ENCODE measurements at places on chromosomes 13 and 19.

DNA sequence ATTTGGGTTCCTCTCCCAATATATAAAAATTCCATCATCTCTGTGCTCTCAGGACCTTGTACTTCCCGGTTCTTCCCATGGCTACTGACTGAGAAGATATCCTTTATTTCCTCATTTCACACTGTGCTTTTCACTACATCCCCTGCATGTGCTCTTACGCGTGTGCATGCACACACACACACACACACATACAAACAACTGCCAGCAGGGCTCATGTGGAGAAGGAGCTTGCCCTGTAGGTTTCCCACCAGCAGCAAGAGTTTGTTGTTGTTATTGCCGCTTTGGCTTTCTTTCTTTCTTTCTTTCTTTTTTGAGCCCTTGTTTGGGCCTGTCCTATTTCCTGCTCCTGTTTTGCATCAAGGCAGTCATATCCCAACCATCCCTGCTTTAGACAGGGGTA is 43.6 kb downstream of the TEX26 start:
- H3K4me3 ChIP-seq: no peak overlapping the region
- no peaks in the 10 kb centered on the region for H3K4me1 ChIP-seq
- H3K27ac ChIP-seq: no peak overlapping the region
- H3K36me3 ChIP-seq: no peaks in the 10 kb centered on the region
- DNase-seq: no peak

DNA sequence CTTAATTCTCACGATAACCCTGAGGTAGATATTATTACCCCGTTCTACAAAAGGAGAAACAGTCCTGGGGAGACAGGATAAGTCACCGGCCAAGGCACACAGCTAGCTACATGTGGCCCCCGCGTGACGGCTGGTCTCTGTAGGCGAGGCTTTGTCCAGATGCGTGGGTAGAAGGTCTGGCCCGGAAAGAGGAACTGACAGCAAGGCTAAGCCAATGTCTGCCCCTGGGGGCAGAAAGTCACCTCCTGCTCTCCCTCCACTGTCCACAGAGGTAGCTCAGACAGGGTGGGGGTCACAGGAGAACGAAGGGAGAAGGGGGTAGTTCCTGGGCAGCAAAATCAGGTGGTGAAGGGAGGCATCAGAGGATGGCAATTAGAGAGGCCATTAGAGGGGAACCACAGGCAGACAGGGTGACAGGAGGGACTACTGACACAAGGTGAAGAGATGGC is 1.8 kb downstream of the APOC4 start:
- no peak overlapping the region for H3K27ac ChIP-seq
- no peaks in the 10 kb centered on the region for H3K27me3 ChIP-seq
- DNase-seq: peak; percentile 47
- H3K36me3 ChIP-seq: no peaks in the 10 kb centered on the region

DNA sequence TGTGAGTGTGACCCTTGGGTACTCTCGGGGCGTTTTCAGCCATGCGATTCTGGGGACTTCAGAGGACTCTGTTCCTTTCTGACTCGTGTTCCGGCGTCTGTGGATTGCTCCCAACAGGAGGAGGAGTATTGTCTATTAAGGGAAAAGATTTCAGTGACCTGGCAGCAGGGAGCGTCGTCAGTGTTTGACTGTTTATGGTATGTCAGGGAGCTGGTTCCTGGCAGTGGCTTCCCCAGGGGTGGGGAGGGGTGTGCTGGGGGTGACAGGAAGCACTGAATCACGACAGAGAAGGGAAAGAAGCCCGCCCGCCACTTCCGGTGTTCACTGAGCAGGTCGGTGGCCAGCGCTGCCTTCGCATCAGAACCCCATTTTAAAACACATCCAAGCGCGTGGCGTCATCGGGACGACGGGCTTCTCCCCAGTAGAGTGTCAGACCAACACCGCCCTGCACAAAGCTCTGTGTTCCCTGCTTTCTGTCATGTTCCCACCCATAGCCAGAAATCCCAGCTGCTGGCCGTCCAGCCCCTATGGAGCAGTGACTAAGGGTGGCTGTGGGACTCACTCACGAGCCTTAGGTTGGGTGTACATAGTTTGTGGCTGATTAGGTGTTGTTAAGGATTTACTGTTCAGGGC is 33.8 kb downstream of the COL4A2 start:
- DNase-seq: peak; percentile 79

DNA sequence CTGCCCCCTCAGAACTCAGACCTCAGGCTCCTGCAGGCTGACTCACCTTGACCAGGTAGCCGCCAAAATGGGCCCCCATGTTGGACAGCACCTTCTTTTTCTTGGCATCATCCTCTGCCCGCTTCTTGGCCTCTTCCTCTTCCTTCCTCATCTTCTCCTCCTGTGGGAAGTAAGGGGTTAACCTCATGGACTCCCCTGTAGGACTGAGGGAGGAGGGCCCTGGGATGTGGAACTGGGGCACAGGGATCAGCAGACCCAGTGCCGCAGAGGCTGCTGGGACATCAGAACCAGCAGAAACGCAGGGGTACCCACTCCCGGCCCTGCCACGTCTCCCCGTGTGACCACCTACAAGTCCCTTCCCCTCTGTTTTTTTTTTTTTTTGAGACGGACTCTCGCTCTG is 11.1 kb downstream of the TNNT1 start:
- DNase-seq: no peak
- no peak overlapping the region for H3K27ac ChIP-seq
- H3K36me3 ChIP-seq: no peaks in the 10 kb centered on the region
- H3K27me3 ChIP-seq: peaks cover 63% of the 10 kb centered on the region
- H3K4me1 ChIP-seq: no peaks in the 10 kb centered on the region
- no peak overlapping the region for H3K4me3 ChIP-seq

DNA sequence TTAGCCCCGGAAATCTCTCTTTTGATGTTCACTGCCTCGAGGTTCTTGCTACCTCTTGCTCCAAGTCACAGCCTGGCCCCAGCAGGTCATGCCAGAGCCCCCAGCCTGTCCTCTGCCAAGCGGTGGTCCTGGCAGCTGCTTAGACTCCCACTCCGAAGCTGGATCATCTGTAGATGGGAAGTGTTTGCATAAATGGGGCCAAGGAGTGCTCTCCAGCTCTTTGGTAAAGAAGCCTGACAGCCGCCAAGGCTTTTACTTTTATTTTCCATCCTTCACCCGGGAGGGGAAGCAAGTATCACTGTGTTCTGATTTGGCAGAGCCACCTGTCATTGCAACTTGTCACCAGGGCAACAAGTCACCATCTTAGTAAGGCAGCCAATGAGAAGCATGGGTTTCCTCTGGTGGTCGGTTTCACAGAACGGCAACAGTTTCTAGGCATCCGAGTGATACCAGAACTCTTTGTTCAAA is 10.6 kb upstream of the RETN start:
- H3K27ac ChIP-seq: no peak overlapping the region
- H3K36me3 ChIP-seq: no peaks in the 10 kb centered on the region
- no peak overlapping the region for H3K4me3 ChIP-seq

- H3K27ac ChIP-seq: no peak overlapping the region
- no peak overlapping the region for H3K4me3 ChIP-seq
- no peaks in the 10 kb centered on the region for H3K36me3 ChIP-seq
Observed at GRCh38 chr13:74040200-74040599, 94.0 kb downstream of the KLF12 start.

GRCh38 chr13:103878891-103879605 is 812.8 kb upstream of the SLC10A2 start:
- no peak overlapping the region for H3K4me3 ChIP-seq
- H3K4me1 ChIP-seq: no peaks in the 10 kb centered on the region
- H3K27me3 ChIP-seq: no peaks in the 10 kb centered on the region
- DNase-seq: no peak

GRCh38 chr13:23983671-23984070 is 86.4 kb upstream of the C1QTNF9B start:
- H3K4me3 ChIP-seq: no peak overlapping the region
- no peaks in the 10 kb centered on the region for H3K27me3 ChIP-seq
- no peak for DNase-seq

- no peaks in the 10 kb centered on the region for H3K36me3 ChIP-seq
- H3K27me3 ChIP-seq: peaks cover 13% of the 10 kb centered on the region
- H3K27ac ChIP-seq: no peak overlapping the region
- no peak overlapping the region for H3K4me3 ChIP-seq
Observed at GRCh38 chr13:26867451-26868091, 107.0 kb upstream of the GPR12 start.

DNA sequence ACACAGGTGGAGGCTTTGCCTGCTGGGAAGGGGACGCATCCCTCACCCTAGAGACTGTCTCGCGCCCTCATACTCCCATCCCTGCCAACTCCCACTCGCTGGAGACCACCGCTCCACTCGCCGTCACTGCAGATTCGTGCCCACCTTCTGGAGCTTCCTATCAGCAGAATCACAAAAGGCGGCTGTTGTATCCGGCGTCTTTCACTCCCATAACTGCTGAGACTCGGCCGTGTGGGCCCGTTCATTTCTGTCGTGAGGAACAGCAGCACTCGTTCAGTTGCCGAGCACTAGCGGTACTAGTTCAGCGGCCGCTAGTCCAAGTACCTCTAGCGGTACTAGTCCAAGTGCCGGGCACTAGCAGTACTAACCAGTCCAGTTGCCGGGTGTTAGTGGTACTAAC is 124.6 kb upstream of the MCF2L start:
- no peaks in the 10 kb centered on the region for H3K27me3 ChIP-seq
- no peak overlapping the region for H3K27ac ChIP-seq
- peaks cover 7% of the 10 kb centered on the region for H3K4me1 ChIP-seq
- no peak for DNase-seq
- no peak overlapping the region for H3K4me3 ChIP-seq

DNA sequence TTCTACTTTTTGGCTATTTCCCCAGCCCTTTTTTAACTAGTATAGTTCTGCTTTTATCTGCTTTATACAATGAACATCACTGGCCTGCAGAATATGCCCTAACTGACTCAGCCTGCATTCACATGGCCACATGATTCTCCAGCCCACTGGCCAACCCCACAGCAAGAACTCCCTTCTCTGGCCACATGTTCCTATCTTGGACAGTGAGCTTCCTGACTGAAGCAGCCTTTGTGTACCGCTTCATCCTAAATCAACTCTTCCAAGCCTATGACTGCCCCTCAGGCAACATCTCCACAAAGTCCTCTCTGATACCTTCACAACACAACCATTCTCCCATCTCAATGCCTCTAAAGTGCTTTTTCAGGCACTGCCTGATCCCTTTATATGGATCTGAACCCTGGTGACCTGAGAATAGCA is 214.1 kb downstream of the COL4A1 start:
- no peaks in the 10 kb centered on the region for H3K36me3 ChIP-seq
- H3K4me1 ChIP-seq: peaks cover 3% of the 10 kb centered on the region
- no peak overlapping the region for H3K27ac ChIP-seq
- no peak overlapping the region for H3K4me3 ChIP-seq

GRCh38 chr13:113162783-113163685 is 4.6 kb downstream of the PROZ start:
- no peaks in the 10 kb centered on the region for H3K4me1 ChIP-seq
- peaks cover 32% of the 10 kb centered on the region for H3K27me3 ChIP-seq
- no peak for DNase-seq
- H3K4me3 ChIP-seq: no peak overlapping the region

- no peak overlapping the region for H3K4me3 ChIP-seq
- no peak overlapping the region for H3K27ac ChIP-seq
- no peak for DNase-seq
- H3K27me3 ChIP-seq: no peaks in the 10 kb centered on the region
Observed at GRCh38 chr13:98310485-98311199, 133.6 kb upstream of the RNF113B start.

DNA sequence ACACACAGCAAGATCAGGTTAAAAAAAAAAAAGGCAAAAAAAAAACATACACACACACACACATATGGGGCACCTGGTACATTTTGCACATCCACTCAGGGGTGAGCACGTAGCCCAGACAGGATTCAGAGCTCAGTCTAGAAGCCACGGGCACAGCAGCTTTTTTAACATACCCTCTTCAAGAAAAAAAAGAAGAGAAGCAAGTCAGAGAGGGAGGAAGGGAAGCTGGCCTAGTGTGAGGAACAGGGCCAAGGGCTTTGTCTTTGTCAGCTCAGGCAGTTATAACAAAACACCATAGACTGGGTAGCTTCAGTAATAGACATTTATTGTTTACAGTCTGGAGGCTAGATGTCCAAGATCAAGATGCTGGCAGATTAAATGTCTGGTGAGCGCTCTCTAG is 2.3 kb upstream of the TPM4 start:
- no peak for DNase-seq
- peaks cover 14% of the 10 kb centered on the region for H3K36me3 ChIP-seq
- no peak overlapping the region for H3K4me3 ChIP-seq
- H3K27ac ChIP-seq: peak overlapping the region; percentile 12
- peaks cover 46% of the 10 kb centered on the region for H3K4me1 ChIP-seq

- H3K4me3 ChIP-seq: peak overlapping the region; percentile 55
- peaks cover 21% of the 10 kb centered on the region for H3K4me1 ChIP-seq
- peak overlapping the region; percentile 79 for H3K27ac ChIP-seq
- H3K27me3 ChIP-seq: no peaks in the 10 kb centered on the region
Observed at GRCh38 chr13:39038569-39039030, 344 bp downstream of the NHLRC3 start.

GRCh38 chr13:31045286-31046081 is 113.0 kb downstream of the TEX26 start:
- no peak overlapping the region for H3K4me3 ChIP-seq
- no peaks in the 10 kb centered on the region for H3K36me3 ChIP-seq
- no peak for DNase-seq

- peaks cover 19% of the 10 kb centered on the region for H3K4me1 ChIP-seq
- H3K36me3 ChIP-seq: peaks cover 36% of the 10 kb centered on the region
- H3K27me3 ChIP-seq: no peaks in the 10 kb centered on the region
- H3K4me3 ChIP-seq: peak overlapping the region; percentile 73
- DNase-seq: no peak
Observed at GRCh38 chr19:45900738-45901431, 1.5 kb downstream of the MYPOP start.

GRCh38 chr19:15259907-15260306 is 27.7 kb upstream of the EPHX3 start:
- no peaks in the 10 kb centered on the region for H3K27me3 ChIP-seq
- H3K27ac ChIP-seq: no peak overlapping the region
- no peak overlapping the region for H3K4me3 ChIP-seq
- H3K4me1 ChIP-seq: peaks cover 21% of the 10 kb centered on the region
- peaks cover 100% of the 10 kb centered on the region for H3K36me3 ChIP-seq

- peaks cover 25% of the 10 kb centered on the region for H3K36me3 ChIP-seq
- peaks cover 3% of the 10 kb centered on the region for H3K27me3 ChIP-seq
- DNase-seq: no peak
- H3K27ac ChIP-seq: no peak overlapping the region
- no peak overlapping the region for H3K4me3 ChIP-seq
Observed at GRCh38 chr19:53812335-53812734, 11.8 kb downstream of the NLRP12 start.

GRCh38 chr19:55467236-55468053 is 2.9 kb upstream of the C19orf85 start:
- peaks cover 6% of the 10 kb centered on the region for H3K4me1 ChIP-seq
- no peaks in the 10 kb centered on the region for H3K36me3 ChIP-seq
- peak; percentile 80 for DNase-seq
- no peaks in the 10 kb centered on the region for H3K27me3 ChIP-seq

DNA sequence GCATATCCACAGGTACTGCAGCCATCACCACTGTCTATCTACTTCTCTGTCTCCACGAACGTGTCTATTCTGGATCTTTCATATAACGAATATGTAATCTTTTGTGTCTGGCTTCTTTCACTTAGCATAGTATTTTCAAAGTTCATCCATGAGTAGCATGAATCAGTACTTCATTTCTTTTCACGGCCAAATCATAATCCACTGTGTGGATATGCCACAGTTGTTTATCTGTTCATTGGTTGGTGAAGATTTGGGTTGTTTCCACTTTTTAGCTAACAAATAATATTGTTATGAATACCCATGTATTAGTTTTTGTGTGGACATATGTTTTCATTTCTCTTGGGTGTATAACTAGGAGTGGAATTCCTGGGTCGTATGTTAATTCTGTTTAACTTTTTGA is 14.4 kb downstream of the RGCC start:
- H3K27me3 ChIP-seq: no peaks in the 10 kb centered on the region
- DNase-seq: no peak
- H3K36me3 ChIP-seq: peaks cover 52% of the 10 kb centered on the region
- no peak overlapping the region for H3K4me3 ChIP-seq
- H3K4me1 ChIP-seq: no peaks in the 10 kb centered on the region
